ENCODE measurements at places on chromosomes 2 and 18.

DNA sequence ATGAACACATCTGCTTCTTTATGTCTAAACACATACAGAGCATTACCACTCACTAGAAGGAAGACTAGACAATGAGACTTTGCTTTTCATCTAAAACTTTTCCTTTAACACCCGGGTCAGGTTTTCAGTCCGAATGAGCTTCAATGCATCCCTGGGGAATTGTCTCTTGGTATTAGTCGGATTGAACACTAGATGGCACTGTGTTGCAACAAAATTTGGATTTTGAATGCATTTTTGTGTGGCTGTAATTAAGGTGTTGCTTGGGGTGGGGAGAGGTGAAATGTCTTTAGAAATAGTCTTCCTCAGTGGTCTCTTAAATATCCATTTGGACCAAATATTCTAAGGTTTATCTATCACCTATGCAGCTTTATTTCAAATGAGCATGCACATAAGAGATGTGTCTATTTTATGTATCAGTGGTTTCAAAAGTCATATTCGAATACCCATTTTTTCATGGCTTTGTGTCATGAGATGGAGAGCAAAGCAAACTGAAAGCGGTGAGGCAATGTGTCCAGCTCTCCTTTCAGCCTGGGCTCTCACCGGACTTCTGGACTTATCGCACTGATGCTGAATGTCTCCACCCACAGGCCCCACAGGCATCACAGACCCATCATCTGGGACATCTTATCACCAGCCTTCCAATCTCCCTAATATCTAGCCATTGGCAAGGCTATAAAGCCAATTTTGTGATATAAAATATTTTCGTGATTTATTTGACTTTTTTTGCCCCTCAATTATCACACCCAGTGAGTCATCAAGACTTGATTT lies 510.3 kb downstream of the RNF144A start:
- H3K27ac ChIP-seq: peak overlapping the region; percentile 59
- peak overlapping the region; percentile 35 for H3K4me3 ChIP-seq
- no peak for DNase-seq
- peaks cover 4% of the 10 kb centered on the region for H3K36me3 ChIP-seq
- H3K27me3 ChIP-seq: peaks cover 5% of the 10 kb centered on the region

DNA sequence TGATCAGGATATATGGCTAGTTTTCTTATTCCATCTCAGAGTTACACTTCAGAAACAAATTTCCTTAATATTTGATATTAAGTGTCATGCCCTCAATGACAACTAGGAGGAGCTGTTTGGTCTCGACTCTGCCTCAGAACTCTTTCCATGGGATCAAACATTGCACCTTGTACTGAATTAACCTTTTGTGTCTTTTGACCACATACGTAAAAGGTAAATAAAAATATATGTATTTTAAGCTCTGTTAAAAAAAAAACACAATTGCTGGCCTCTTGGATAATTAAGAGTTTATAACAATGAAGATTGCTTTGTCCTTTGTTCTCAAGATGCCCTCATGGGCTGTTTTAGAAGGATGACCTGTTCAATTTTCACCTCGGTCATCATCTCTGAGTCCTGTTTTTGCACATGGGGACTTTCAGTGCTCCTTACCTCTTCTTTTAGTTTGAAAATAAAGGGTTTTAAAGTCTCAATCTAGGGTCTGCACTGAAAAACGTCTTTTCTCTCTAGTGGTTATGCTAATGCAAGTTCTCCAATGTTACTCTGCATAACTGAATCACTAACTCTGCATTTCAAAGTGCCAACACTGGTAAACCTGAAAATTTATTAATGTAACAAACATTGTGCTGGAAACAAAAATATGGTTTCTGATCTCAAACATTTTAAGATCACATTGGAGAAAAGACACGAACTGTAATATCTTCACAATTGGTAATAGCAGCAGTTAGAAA lies 18.8 kb upstream of the FN1 start:
- no peaks in the 10 kb centered on the region for H3K36me3 ChIP-seq
- H3K4me3 ChIP-seq: no peak overlapping the region
- no peak for DNase-seq

GRCh38 chr2:234189230-234189629 lies 138.7 kb downstream of the SPP2 start:
- H3K27me3 ChIP-seq: peaks cover 16% of the 10 kb centered on the region
- no peak for DNase-seq
- H3K4me3 ChIP-seq: no peak overlapping the region
- no peaks in the 10 kb centered on the region for H3K4me1 ChIP-seq
- no peak overlapping the region for H3K27ac ChIP-seq

DNA sequence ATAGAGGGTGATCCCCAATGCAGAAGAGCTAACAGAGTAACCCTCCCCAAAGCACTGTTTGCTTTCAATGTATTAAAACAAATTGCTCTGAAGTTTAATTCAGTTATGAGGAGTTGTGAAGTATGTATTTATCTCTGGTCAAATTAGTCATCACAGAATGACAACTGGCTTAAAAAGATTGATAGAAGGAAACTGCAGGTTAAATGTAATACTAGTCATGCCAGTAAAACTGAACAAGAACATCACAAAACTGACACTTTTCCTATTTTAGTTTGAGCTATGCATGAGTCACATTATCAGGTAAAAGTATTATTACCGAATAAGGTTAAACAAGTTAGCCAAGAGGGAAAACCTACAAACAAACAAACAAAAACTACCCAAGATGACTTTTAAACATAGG lies 99.0 kb upstream of the ACVR1C start:
- H3K36me3 ChIP-seq: peaks cover 70% of the 10 kb centered on the region
- H3K4me3 ChIP-seq: no peak overlapping the region
- DNase-seq: no peak
- peaks cover 2% of the 10 kb centered on the region for H3K4me1 ChIP-seq
- H3K27me3 ChIP-seq: no peaks in the 10 kb centered on the region
- H3K27ac ChIP-seq: no peak overlapping the region

GRCh38 chr2:129806990-129807389 lies 172.5 kb upstream of the RAB6C start:
- no peak overlapping the region for H3K4me3 ChIP-seq
- no peak overlapping the region for H3K27ac ChIP-seq
- no peaks in the 10 kb centered on the region for H3K4me1 ChIP-seq
- peaks cover 12% of the 10 kb centered on the region for H3K27me3 ChIP-seq
- DNase-seq: no peak

GRCh38 chr18:74569401-74569800 lies 28.3 kb upstream of the ZNF407 start:
- no peak overlapping the region for H3K4me3 ChIP-seq
- no peak for DNase-seq
- no peak overlapping the region for H3K27ac ChIP-seq
- H3K27me3 ChIP-seq: peaks cover 18% of the 10 kb centered on the region

DNA sequence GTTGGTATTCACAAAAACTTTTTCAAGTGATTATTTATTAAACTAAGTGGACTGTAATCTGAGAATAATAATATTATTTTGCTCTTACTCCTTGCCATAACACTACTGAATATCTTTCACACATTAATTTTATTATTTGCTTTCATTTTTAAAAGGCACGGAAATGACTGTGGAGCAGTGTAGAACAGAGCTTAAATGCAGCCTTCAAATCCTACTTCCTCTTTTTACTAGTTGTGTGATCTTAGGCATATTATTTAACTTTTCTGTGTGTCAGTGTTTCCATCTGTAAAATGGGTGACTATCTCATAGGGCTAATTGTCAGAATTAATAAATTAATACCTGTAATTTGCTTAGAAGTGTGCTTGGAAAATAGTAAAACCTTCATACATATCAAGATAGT lies 55.5 kb upstream of the SLC8A1 start:
- DNase-seq: no peak
- no peaks in the 10 kb centered on the region for H3K36me3 ChIP-seq
- H3K4me1 ChIP-seq: no peaks in the 10 kb centered on the region
- no peak overlapping the region for H3K4me3 ChIP-seq
- H3K27ac ChIP-seq: no peak overlapping the region
- H3K27me3 ChIP-seq: no peaks in the 10 kb centered on the region

DNA sequence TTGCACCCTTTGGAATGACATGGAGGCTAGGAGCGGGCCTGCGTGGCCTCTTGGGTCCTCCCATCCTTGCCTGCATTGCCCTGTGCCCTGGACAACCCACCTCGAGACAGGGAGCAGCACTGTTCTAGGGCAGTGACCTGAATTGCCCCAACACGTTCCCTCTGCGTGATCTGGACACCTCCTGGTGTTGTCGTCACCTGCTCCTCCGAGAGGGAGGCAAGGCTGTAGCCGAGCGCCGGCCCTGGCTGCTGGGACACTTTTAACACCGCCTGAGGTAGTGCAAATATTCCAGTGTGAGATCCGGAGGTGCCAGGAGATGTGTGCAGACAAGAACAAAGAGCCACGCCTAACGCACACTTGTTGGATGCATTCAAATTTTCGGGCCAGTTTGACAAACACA lies 131.5 kb downstream of the SMAD7 start:
- no peak overlapping the region for H3K27ac ChIP-seq
- peaks cover 47% of the 10 kb centered on the region for H3K36me3 ChIP-seq
- H3K27me3 ChIP-seq: no peaks in the 10 kb centered on the region
- no peak overlapping the region for H3K4me3 ChIP-seq

DNA sequence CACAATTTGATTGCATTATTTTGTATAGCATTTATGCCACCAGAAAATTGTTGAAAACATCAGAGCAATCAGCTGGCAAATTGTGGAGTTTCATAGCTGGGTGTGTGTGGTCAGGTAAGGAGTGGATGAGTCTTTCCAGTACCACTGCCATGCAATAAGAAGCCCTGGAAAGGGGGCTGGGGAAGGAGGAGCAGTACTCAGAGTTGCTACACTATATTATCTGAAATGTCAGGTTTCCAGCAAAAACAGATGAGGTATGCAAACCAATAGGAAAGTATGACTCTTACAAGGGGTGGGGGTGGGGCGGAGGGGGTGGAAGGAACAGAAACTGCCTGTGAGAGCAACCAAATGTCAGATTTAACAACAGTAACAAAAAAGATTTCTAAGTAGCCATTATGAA lies 112.2 kb downstream of the SOS1 start:
- peaks cover 19% of the 10 kb centered on the region for H3K4me1 ChIP-seq
- peak overlapping the region; percentile 61 for H3K27ac ChIP-seq
- H3K4me3 ChIP-seq: no peak overlapping the region
- no peaks in the 10 kb centered on the region for H3K27me3 ChIP-seq
- H3K36me3 ChIP-seq: peaks cover 73% of the 10 kb centered on the region

DNA sequence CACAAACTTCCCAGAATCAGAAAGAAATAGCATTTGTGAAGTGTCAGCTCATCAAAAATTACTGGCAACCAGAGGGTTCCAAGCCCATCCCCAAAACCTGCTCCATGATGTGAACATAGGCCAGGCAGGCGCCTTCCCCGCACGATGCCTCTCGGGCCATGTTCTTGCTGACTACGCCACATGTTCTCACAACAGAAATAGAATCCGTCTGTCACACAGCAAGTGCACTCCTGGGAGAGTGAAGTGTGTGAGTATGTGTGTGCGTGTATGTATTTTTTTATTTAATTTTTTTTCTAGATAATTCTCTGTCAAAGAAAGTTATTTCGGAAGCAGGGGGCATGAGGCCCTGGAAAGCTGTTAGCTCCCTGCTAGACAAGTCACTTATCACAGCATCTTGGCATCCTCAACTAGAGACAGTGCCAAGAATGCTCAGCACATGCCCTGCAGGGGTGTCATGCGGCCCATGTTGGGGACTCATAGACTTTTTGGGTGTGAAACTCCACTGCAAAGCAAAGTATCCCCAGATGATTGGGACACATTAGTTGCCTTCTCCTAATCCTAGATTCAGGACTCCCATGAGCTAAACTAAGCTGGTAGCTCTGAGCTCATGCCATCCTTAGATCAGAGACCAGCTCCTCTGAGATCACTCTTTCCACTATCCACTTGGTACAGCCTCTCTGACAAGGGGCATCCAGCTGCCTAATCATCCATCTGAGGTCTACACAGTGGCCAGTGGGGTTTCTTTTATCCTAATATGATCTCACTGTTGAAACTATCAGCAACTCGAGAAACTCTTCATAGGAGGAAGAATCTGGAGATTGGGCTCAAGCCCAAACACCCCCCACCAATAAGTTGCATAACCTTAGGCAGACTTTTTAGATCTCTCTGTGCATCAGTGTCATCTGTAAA lies 53.2 kb upstream of the CYRIA start:
- H3K27ac ChIP-seq: no peak overlapping the region
- no peak overlapping the region for H3K4me3 ChIP-seq
- no peaks in the 10 kb centered on the region for H3K36me3 ChIP-seq
- no peaks in the 10 kb centered on the region for H3K4me1 ChIP-seq
- peaks cover 2% of the 10 kb centered on the region for H3K27me3 ChIP-seq
- DNase-seq: no peak

- H3K27ac ChIP-seq: no peak overlapping the region
- no peak overlapping the region for H3K4me3 ChIP-seq
- no peak for DNase-seq
These were observed 286.9 kb downstream of the CTNNA2 start for GRCh38 chr2:79799729-79800128.

GRCh38 chr2:140873915-140874531 lies 1256.8 kb downstream of the LRP1B start:
- no peaks in the 10 kb centered on the region for H3K36me3 ChIP-seq
- no peaks in the 10 kb centered on the region for H3K27me3 ChIP-seq
- no peak for DNase-seq

GRCh38 chr2:231545105-231545902 lies 15.1 kb upstream of the NMUR1 start:
- H3K4me3 ChIP-seq: peak overlapping the region; percentile 56
- H3K27me3 ChIP-seq: peaks cover 10% of the 10 kb centered on the region
- H3K36me3 ChIP-seq: peaks cover 45% of the 10 kb centered on the region
- H3K27ac ChIP-seq: peak overlapping the region; percentile 99
- peaks cover 69% of the 10 kb centered on the region for H3K4me1 ChIP-seq
- peak; percentile 90 for DNase-seq

DNA sequence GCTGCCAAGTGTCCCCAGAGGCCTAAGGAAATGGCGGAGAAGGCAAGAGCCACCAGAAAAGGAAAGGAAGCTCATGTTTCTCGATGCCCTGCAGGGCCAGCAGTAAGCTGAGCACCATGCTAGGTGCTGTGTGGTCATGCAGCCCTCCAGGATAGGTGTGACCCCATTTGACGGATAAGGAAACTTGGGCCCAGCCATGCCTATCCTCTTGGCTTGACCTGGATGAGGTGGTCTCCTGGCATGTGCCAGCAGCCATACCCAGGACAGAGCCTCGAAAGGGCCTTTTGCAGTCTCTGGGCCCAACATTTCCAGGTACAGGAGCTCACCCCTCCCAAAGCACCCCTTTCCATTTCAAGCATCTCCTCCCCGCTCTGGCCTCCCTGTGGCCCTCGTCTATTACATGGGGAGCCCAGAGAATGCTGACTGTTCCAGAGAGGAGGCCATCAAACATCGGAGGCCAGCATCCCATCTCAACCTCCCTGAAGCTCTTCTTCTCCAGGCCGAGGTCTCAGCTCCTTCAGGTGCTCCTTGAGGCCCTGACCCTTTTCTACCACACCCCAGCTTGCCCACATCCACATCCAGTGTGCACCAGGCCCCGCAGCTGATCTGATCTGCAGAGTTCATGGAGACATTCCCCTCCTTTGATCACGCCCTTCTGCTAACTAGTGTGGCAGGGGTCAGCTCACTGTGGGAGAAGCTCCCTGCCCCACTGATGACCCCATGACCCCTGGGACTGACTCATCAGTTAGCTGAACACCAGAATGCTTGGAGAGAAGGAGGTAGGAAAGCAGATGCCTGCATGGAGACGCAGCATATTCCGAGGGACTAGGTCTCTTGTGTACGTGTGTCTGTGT lies 208.4 kb downstream of the TNS1 start:
- H3K36me3 ChIP-seq: no peaks in the 10 kb centered on the region
- DNase-seq: no peak
- no peaks in the 10 kb centered on the region for H3K27me3 ChIP-seq
